ENCODE measurements at places on chromosomes 1 and 21.

DNA sequence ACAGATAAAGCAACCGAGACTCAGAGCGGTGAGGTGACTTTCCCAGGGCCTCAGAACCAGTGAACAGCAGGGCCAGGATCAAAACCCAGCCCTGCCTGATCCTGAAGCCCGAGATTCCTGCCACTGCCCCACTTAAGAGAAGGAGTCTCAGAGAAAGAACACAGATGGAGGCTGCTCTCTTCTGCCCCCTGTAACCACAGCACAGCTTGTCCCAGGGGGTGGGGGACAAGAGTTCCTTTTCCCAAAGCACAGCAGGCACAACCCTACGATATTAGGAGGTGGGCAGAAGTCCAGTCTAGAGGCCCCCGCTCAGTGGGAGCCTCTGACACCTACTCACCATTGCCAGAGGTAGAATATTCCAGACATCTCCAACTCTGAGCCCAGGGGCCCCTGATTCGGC lies 24.0 kb upstream of the VWA5B1 start:
- DNase-seq: no peak

DNA sequence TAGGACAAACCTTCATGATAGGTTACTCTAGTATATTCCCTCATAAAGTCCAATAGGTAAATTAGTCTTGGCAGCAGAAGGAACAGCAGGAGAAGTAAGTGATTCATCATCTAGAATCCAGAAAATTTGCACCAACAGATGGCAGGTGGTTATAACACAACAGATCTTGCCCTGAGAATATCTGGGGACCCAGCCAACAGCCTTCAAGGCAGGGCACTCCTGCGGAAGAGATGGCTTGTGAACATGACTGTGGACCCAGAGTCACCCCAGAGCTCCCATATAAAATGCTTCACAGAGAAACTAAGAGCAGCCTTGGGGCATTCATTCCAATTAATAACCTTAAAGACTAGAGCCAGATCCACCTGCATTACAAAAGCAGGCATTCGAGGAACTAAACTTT lies 7.9 kb upstream of the PLA2G2C start:
- DNase-seq: no peak

- DNase-seq: peak; percentile 25
Observed at GRCh38 chr1:185934476-185935189, 200.4 kb downstream of the HMCN1 start.

- peak; percentile 18 for DNase-seq
Observed at GRCh38 chr1:184113251-184113650, 61.7 kb downstream of the TSEN15 start.

DNA sequence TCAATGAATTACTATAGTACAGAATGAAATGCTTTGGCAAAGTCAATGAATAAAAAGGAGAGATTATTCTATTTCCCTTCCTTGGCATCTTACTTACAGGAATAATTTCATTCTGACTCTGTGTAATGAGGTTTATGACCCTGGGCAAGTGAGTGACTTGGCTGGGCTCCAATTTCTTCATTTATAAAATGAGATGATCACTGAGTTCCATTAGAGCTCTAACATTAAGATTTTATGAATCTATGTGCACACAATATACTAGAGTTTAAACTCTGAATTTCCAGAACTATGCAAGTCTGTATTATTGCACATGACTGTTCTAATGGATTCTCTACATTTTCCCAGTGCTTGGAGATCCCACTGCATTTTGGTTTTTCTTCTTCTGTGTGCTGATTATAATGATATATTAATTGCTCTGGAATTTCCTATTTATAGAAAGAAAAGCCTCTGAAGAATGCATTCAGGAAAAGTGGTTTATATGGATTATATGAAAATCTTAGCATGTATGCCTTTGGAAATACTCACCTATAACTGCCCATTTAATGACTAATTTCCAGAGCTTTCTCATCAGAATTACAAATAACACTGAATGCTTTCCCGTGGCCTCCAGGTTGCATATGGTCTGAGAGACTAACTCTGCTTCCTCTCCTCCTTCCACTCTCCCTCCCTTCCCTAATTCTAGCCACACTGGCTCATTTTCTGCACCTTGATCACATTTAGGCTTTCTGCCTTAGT lies 97.4 kb upstream of the CHRM3 start:
- no peak for DNase-seq

Data from GM03348 (cell line).